CD8-positive, alpha-beta memory T cell (primary cell): ENCODE measurements at places on chromosomes 1 and 21.

- no peak for DNase-seq
Measured at GRCh38 chr1:73623946-73624345, 574.0 kb downstream of the LRRIQ3 start.

- DNase-seq: no peak
Measured at GRCh38 chr1:212433577-212434462, 1.1 kb downstream of the NENF start.

GRCh38 chr1:198481661-198482060, 58.8 kb downstream of the ATP6V1G3 start:
- no peak for DNase-seq

GRCh38 chr1:111937147-111937725, 52.2 kb downstream of the KCND3 start:
- DNase-seq: no peak
